ENCODE measurements at places on chromosomes 2 and 18. TPM values are rescaled to one million over a fixed set of nuclear protein-coding genes. Genes with fewer than 3 reads are reported as not detected.

GRCh38 chr2:86633155-86633651, 9.5 kb upstream of the RNF103 start:
- DNase-seq, result no peak

DNA sequence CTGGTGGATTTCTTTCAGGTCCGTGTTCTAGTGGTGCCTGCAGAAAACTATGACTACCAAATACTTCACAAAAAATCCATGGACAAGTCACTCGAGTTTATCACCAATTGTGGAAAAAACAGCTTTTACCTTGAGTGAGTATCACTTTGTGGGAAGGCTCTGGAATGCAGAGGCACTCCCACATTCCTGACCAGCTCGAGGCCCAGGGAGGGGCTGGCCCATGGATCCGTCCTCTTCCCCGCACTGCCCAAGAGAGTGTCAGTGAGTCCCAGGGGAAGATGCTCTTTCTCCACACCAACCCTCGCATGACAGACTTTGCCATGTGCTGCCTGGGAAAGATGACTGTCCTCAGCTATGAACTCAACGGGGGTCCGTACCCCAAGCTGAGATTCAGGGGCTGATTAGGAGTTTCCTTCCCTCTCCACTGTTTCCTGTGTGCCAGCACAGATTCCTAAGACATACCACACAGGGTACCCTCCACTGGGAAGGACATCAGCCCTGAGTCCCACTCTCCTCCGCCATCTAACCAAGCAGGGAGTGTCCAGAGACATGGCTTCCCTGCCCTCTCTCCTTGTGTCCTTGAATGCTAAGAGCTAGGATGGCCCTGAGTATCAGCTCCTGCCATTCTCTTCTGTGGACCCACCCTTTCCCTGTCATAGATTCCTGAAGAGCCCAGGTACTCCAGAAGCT, 155.9 kb downstream of the LAMA3 start:
- DNase-seq, result no peak

MYO5B gene
- not detected for total RNA-seq

GAD1 gene
- total RNA-seq, result not detected

CACNB4 gene
- 3.4 TPM for total RNA-seq

NBEAL1 gene
- 28.6 TPM for total RNA-seq

DNA sequence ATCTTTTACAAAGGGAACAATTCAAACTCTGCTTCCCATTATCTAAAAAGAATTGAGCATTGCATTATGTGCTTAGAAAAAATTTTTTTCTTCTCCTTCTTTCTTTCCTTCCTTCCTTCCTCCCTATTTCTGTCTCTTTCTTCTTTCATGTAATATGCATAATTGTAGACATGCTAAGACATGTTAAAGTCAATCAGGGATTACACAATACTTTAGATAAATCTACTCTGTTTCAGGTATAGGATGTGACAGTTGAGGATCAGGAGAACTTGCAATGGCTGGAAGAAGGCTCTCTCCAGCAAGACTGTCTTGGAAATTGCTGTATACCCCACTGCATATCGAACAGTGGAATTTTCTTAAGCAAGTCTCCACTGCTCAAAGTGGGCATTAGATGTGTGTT, 9.0 kb upstream of the SPAG16 start:
- no peak for DNase-seq

GRCh38 chr18:40019797-40020392, 1935.1 kb upstream of the PIK3C3 start:
- DNase-seq, result no peak

DNA sequence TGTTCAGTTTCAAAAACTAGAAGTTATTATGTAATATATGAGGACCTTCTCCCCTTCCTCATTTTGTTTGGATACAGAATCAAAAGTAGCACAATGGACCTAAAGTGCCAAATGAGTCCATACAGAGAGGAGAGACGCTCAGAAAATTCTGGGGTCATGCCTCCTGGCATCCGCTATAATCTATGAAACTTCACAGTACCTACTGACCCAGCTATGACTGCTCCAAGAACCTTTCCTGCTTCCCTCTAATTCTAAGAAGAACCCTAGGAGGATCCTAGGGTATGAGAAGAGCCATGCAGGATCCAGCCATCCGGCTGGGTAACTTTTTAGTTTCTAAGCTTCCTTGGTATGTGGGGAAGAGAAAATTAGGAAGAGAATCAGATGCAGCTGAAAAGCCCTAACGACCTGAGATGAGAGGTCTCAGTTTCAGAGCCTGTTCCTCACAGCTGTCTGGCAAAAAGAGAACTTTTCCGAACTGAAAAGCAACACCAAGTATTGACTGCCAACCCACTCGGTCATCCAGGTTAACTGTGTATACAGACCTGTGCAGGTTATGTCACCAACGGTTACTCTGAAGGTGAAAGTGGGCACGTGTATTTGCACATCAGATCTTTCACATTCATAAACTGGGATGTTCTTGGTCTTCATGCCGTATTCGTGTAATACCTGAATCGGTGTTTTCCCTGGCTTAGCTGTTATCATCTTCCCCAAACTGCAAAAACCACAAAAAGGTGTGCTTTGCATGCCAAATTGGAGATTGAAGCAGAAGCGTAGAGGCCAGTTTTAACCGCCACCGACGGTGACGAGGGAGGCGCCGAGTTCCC, 1.1 kb downstream of the PRKRA start:
- no peak for DNase-seq

DNA sequence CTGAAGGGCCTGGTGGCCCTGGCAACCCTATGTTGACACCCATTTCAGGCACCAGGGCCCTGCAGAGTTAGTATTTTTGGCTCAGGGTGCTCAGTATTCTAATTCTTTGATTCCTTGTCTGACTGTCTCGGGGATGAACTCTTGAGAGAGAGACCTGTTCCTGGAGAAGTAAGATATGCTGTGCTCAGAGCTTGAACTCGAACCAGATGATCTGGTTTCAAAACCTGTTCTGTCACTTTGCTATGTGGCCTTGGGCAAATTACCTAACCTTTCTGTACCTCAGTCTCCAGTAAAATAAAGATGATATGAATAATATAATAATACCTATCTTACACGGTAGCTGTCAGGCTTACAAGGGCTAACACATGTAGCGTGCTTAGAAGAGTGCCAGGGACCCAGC, 294.2 kb downstream of the DYSF start:
- no peak for DNase-seq
